Frontal cortex (tissue), 4 donors: ENCODE measurements at places on chromosomes 12 and 14.

DNA sequence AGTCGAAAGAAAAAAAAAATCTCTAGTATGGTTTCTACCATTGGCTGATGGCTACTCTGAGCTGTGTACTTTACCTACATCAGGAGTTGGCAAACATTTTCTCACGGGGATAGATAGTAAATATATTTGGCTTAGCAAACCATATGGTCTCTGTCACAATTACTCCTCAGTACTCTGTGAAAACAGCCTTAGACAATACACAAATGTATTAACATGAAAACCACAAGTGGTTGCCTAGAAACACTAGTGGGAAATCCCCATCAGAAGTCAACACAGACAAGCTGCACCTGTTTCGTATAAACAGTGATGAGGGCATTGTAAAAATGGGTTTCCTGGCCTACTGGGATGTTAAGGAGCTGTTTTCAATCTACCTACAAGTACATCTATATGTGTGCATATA, 84.6 kb upstream of the NAV3 start:
- no peak for DNase-seq

DNA sequence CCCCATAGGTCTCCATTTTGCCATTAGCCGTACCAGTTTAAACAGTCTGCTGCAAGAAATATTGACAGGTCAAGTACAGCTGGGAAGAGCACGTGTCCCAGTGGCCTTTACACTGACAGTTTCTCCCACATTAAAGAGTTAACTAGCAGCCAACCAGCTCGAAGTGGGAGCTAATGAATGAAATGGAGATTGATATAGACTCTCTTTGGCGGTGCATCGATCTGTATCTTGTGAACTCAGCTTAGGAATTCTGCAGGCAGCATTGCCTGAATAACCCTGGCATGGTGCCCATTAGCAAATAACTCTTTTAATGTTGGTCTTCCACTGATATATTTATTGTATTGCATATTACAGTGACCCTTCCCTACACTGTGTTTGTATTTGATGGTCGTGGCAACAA, 319.4 kb downstream of the EGLN3 start:
- no peak for DNase-seq

GRCh38 chr12:113095405-113095804, 38.9 kb downstream of the DTX1 start:
- no peak for DNase-seq

GRCh38 chr12:109139791-109140190, 23.4 kb downstream of the ACACB start:
- DNase-seq: no peak

GRCh38 chr14:49480979-49481498, 105.1 kb downstream of the RPS29 start:
- no peak for DNase-seq

- DNase-seq: no peak
Observed at GRCh38 chr14:59228421-59228820, 40.0 kb downstream of the DAAM1 start.

GRCh38 chr12:67677166-67677565, 28.6 kb downstream of the DYRK2 start:
- no peak for DNase-seq

GRCh38 chr12:31324845-31325523, 966 bp downstream of the SINHCAF start:
- DNase-seq: peak; percentile 46

DNA sequence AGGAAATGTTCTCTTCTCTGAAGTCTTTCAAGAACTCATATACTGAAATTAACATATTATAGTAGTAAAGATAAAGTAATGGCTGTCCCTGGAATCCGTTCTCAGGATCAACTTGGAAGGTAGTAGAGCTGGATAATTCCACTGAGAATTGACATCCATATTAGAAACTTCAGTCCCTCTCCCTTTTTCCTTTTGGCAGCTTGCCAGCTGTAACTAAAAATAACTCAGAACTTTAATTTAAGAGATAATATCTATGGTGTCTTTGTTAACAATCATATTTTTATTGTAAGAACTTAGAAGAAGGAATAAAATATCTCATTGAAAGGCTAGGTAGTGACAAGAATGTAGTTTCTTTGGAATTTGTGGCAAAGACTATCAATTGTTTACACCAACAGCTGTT, 61.4 kb upstream of the PLEKHA5 start:
- no peak for DNase-seq

- no peak for DNase-seq
Observed at GRCh38 chr12:73935817-73936216, 601.8 kb upstream of the ATXN7L3B start.

DNA sequence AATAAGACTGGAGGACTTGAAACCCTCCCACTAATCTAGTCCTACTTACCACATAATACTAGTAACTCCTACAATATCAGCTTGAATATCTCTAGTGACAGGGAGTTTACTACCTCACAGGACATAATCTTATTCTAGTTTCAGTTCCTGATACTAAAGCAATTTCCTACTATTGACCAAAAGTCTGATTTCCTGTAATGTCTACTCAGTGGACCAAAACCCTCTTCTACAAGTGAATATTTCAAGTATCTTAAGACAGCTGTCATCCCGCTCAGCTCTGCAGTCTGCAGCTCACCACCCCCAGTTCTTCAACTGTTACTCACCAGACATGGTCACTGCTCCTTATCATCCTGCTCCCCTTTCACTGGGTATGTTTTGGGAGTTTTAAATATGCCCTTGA, 70.8 kb upstream of the TMCC3 start:
- DNase-seq: no peak

GRCh38 chr12:28216016-28216415, 25.8 kb downstream of the CCDC91 start:
- DNase-seq: no peak

DNA sequence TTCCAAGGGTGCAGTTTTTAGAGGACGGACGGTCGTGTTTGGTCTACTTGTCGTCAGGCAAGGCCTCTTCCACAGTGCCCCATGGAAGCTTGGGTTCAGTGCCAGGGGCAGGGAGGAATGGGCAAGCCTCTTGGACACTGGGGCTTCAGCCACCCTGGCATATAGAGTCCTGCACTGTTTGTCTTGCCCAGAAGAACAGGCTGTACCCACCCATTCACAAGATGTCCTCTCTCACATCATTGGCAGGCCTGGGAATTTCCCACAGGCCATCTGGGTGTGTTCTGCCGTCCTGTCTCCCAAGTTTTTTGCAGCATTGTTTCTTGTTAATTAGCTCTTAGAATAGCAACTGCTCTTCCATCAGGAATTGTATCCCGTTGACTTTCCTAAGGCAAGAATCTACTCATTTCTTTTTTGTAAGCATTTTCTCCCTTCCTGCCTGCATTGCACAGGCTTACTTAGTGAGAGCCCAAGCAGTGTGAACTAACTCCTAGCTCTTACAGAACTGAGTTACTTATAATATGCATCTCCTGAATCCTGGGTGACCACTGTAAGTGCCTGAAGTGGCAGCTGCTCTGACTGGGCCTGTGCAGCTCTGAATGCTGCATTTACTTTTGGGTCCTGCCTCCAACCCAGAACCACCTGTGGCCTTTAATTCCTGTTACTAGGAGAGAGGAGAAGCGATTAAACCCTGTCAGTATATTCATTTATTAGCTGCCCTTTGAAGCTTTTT, 149.4 kb upstream of the HIF1A start:
- no peak for DNase-seq

DNA sequence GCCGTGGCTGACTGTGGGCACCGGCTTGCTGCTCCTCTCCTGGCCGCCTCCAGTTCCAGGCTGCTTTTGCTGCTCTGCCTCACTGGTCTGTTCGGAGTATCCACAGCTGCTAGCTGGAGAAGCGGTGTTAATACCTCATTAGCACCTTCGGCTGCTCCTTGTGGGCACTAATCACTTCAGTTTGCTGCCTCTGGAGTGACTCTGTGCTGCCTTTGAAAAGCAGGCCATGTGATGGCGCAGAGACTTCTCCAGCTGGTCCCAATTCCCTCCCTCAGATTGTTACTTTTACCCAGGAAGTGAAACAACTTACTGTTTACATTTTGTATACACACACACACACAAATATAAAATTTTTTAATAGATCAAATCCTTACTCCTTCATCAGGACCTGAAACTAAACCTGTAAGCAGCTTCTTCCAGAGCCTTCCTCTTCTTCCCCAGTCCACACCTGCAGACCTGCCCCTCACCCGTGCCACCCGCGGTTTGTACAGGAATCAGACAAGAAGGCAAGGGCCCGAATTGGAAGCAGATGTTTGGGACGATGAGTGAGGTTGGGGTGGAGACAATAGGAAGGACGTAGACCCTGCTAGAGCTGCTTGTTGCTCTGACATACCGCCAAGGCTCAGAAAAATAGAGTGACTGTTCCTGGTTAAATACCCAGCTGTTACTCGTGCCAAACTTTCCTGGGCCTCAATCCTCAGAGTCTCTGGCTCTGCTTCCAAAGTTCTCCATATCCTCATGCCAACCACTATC, 41.5 kb upstream of the LTBP2 start:
- peak; percentile 15 for DNase-seq

- no peak for DNase-seq
Observed at GRCh38 chr14:83874662-83875061, 1655.3 kb upstream of the FLRT2 start.

DNA sequence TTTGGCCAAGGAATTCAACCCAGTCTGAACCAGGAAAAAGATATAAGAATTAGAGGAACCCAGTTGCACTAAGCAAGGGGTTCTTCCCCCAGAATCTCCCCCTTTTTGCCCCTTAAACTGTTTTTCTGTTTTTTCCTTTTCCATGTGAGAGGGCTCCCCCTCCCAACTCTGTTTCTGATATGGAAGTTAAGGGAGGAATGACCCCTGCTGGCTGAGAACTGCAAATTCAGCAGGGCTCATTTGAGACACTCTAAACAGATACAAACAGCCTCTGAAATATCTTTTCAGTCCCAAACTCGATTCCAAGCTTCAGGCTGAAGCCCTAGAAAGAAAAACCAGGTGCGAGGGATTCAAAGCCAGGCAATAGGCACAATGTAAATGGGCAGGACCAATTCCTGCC, 132.7 kb downstream of the SLC41A2 start:
- DNase-seq: no peak

GRCh38 chr12:59657266-59657665, 61.4 kb downstream of the SLC16A7 start:
- DNase-seq: no peak

DNA sequence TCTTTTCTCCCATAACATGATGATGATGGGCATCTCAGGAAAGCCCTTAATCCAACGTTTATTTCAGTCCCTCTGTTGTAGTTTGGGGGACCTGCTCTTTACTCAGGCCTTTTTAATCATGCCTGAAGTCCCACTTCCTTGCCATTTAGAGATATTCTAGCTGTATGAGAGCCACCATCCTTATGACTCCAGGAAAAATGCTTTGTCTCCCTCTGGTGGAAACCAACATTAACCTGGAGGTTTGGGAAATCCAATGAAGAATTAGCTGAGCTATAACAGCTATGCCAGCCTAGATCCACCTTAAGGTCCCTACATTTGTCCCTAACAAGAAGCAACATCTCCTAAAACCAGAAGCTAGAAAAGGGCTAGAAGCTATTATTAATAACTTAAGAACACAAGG, 1399.1 kb downstream of the LRFN5 start:
- DNase-seq: no peak

DNA sequence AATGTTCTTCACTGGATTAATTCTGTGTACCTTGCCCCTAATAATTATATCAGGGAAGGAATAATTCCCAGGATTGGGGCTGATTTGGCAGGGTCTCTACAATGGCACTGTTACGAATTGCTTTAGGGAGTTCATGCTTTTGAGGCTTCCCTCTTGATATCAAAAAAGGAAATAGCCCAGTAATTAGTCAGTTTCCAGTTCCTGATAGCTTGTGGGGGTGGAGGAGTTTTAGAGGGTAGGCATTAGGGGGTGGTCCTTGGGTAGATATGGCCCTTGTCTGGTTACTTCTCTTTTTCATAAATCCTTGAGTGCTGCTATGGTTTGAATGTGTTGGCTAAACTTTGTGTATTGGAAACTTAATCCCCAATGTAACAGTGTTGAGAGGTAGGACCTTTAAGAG, 6.1 kb upstream of the SRSF5 start:
- DNase-seq: no peak

DNA sequence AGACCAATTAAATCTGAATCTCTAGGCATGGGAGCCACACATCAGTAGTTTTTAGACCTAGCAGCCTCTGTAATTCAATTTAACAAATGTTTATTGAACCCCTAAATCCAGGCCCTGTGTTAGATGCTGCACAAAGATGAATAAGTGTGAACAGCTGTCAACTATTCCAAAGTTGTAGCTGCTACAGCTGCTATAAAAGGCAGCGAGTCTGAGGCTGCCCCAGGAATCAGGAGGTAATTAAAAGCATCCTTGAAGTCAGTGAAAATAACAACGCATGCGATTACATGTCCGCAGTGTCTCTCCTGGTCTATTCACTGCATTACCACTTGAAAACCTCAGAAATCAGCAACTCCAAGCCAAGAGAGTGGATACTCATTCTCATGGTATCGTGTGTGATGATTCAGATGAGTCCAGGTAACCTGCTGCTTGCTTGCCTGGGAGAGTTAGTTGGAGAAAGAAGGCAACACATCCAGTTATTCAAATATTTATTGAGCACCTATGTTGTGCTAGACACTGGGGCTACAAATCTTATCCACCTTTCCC, 34.9 kb upstream of the DDHD1 start:
- no peak for DNase-seq

- no peak for DNase-seq
Observed at GRCh38 chr12:81968421-81968820, 209.3 kb upstream of the PPFIA2 start.

DNA sequence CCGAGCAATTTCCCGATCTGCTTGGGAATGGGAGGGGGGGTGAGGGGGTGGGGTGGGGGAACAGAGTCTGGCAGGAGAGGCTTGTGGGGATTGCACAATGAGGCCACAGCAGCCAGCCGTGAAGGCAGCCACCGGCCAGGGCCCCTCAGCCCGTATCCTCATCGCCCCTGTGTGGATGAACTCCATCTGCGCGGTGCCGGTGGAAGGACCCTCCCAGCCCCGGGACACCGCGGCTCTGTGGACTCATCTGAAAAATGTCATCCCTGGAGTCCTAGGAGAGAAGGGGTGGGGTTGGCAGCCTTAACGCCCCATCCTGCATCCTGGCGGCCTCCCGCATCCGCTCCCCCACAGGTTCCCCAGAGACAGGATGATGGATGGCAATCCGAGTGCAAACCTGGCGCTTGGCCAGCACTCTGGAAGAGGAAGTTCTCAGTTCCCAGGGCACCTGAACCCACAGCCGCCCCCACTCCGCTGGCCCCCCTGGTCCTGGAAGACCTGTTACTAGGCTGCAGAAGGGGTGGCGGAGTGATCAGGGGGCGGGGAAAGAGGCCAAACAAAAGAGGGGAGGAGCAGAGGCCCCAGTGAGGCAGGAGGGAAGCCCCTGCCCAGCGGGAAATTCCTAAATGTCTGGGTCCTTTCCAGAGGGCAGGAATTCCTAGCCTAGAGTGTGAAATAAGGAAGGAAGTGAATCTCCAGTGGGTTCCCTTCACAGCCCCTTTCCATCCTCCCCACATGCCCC, 1.2 kb upstream of the TNFAIP2 start:
- no peak for DNase-seq

GRCh38 chr12:31590642-31591379, at the start of gene DENND5B:
DENND5B (minus strand) TSS chr12:31591136; CDS start chr12:31590832, 304 bp downstream.
- DNase-seq: peak; percentile 83

GRCh38 chr12:117494833-117495655, 133.6 kb upstream of the NOS1 start:
- no peak for DNase-seq
